Stimulated activated memory B cell treated with anti-CD40 and anti-IgM and Interleukin-4, amounts not matched to agents 10 μg/mL and 1 μg/mL and 100 μg/mL, for 72 hours (primary cell): ENCODE measurements at places on chromosomes 1 and 21.
A peak's percentile ranks its signal among the peaks of the same experiment; 100 is the strongest.

DNA sequence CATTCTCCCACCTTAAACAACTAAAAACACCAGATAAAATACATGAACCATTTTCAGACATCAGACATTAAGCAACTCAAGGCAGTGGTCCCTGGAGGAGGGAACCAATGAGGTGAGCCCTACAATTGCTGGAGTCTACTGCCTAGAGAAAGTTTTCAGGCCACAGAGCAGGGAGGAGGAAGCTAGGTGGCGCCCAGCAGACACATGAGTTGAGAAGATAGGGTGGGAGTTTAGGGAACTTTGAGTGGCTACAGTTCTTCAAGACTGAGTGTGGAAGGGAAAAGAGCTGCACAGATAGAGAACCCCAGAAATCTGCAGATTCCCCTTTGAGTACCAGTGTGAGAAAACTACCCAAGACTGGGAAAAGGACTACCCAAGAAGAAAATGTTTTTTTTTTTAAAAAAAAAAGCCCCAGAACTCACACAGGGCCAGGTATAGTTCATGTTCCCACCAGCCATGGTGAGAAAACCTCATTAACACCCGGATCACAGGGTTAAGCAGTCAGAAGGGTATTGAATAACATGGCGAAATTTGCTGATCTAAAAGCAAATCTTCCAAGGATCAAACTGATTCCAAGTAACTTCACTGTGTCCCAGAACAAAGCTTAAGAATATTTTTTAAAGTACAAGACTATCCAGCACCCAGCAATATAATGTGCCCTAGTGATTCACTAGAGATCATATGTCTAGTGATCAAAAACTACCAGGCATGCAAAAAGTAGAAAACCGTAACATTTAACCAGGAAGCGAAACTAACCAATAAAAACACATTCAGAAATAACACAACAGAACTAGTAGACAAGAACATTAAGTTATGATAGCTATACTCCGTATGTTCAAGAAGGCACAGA lies 12.0 kb downstream of the ALDH9A1 start:
- ATAC-seq: peak; percentile 82

DNA sequence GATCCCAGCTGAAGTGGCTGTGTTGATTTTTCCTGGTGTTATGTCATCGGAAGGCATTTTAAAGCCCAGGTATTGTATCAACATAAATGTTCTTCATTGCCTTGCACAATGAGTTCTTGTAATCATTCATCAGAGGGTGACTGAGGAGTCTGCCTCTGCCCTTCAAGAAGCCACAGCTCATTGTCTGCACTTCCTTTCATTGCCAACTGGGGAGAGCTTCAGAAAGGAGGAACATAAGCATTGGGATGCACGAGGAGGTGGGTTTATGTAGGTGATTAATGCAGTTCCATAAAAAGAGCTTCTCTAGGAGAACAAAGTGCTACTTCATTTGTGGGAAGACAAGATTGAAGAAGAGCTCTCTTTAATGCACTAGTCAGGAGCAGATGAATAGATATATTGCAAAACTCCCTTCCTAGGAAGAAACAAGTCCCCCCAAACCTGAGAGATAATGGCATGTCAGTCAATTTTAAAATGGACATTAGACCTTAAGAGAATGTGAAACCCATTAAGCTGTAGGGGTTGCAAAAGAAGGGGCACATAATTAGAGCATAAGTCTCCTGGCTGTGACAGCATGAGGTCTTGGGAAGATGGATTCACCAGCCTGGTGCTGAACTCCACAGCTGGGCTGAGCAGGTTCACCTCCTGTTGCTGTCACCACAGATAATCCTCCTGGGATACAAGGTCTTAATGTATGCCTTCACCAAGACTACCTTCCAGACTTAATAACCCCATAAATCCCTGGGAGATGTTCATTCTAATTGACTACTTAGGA lies 124.6 kb downstream of the BACH1 start:
- ATAC-seq: no peak

DNA sequence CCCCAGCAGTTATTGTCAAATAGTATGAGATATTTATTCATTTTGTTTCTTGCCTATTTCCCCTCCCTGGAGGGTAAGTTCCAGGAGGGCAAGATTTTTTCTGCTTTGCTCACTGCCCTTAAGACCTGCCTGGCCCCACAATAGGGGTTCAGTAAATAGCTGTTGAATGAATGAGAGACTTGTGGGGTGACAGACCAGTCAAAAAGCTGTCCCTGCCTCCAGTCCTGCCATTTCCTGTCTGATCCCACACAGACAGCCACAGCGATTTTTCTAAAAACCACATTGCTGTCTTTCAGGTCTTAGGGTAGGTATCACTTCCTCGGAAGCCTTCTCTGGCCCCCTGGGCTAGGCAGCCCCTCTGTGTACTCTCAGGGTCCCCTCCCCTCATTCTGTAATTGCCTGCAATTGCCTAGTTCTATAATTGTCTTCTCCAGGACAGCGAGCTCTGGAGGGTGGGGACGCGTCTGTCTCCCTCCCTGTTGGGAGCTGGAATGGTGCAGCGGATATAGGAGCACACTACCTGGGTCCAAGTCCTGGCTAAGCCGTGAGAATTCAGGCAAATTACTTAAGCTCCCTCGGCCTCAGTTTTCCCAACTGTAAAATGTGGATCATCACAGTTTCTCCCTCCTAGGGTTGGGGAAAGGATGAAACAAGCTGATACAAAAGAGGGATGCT lies 1.8 kb upstream of the EXTL1 start:
- no peak for ATAC-seq

- no peak for ATAC-seq
Observed at GRCh38 chr1:213968146-213968825, 19.5 kb upstream of the PROX1 start.

DNA sequence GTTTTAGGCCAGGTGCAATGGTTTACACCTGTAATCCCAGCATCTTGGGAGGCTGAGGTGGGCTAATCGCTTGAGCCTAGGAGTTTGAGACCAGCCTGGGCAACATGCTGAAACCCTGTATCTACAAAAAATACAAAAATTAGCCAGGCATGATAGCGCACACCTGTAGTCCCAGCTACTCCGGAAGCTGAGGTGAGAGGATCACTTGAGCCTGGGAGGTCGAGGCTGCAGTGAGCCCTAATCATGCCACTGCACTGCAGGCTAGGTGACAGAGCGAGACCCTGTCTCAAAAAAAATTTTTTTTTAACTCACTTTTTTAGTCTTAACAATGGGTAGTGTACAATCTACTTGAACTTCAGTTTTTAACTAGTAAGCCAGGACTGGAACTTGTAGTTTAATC lies 137.5 kb downstream of the HS2ST1 start:
- ATAC-seq: no peak

GRCh38 chr1:18805925-18806849 lies 53.3 kb downstream of the TAS1R2 start:
- ATAC-seq: no peak

- ATAC-seq: no peak
Observed at GRCh38 chr1:190747704-190748103, 270.0 kb upstream of the BRINP3 start.
